Glutamatergic neuron (in vitro differentiated cells): ENCODE measurements at places on chromosomes 11 and 22. TPM values are rescaled to one million over a fixed set of nuclear protein-coding genes. Genes with fewer than 3 reads are reported as not detected.

RAB30 gene
- 59.4 TPM for total RNA-seq

OTOG gene
- not detected for total RNA-seq

ANGPTL5 gene
- total RNA-seq, result not detected

APOA4 gene
- not detected for total RNA-seq

LRP5 gene
- 17.4 TPM for total RNA-seq

FANCF gene
- 22.0 TPM for total RNA-seq

C11orf71 gene
- 10.6 TPM for total RNA-seq

MED15 gene
- 83.6 TPM for total RNA-seq

THY1 gene
- 22.0 TPM for total RNA-seq

CHRM1 gene
- not detected for total RNA-seq

CCDC73 gene
- not detected for total RNA-seq

DNA sequence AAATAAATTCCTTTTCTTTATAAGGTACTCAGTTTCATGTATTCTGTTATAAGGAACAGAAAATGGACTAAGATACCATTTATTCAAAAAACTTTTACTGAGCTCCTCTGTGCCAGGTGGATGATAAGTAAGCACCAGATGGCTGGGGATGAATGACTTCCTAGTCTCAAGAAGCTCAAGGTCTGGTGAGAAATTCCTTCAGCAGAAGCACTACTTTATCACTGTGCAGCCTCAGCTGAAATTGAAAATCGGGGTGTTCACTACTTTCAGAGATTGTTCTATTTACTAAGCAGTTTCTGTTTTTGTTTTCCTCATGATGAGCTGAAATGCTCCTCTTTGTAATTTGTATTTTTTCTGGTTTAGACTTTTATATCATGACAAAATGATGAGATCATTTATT, 7.8 kb downstream of the LDHAL6A start:
- DNase-seq, result no peak

- DNase-seq, result peak; percentile 3
These were observed 52.6 kb downstream of the IGSF9B start for GRCh38 chr11:133903875-133904817.

GRCh38 chr11:32131321-32131720, 40.4 kb downstream of the RCN1 start:
- no peak for DNase-seq

GRCh38 chr11:29507376-29507775, 509.5 kb downstream of the KCNA4 start:
- DNase-seq, result no peak

DNA sequence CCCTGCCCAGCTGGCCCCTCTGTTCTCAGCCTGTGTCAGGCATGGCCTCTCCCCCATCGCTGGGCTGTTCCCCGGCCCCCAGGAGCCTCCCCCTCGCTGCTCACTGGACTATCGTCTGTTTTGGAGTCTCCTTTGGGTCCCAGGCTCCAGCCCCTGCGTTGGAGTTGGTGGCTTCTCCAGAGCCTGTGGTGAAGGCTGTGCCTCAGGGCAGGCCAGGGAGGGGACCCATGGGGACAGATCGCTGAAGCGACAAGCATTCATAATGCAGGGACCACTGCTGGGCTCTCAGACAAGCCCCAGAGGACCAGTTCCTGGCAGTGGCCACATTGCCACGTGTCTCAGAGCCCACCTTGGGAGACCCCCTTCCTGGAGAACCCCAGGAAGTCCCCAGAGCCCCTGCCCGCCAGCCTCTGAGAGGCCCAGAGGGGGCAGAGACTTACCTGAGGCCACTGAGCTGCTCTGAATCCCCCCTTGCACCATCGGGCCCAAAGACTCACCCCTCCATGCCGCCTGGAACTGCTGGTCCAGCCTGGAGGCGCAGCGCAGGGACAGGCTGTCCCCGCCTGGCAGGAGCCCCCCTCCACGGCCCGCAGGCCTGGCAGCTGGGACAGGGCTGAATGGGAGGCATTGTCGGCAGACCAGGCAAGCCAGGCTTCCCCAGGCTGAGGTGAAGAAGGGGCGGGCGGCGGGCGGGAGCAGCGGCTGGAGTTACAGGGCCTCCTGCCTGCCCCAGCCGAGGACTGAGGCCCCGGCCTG, at the start of gene CHADL:
CHADL (minus strand) TSS at position 555 of the 756 bp plus-strand sequence; CDS start at position 505, 50 bp downstream.
- DNase-seq, result peak; percentile 46

DNA sequence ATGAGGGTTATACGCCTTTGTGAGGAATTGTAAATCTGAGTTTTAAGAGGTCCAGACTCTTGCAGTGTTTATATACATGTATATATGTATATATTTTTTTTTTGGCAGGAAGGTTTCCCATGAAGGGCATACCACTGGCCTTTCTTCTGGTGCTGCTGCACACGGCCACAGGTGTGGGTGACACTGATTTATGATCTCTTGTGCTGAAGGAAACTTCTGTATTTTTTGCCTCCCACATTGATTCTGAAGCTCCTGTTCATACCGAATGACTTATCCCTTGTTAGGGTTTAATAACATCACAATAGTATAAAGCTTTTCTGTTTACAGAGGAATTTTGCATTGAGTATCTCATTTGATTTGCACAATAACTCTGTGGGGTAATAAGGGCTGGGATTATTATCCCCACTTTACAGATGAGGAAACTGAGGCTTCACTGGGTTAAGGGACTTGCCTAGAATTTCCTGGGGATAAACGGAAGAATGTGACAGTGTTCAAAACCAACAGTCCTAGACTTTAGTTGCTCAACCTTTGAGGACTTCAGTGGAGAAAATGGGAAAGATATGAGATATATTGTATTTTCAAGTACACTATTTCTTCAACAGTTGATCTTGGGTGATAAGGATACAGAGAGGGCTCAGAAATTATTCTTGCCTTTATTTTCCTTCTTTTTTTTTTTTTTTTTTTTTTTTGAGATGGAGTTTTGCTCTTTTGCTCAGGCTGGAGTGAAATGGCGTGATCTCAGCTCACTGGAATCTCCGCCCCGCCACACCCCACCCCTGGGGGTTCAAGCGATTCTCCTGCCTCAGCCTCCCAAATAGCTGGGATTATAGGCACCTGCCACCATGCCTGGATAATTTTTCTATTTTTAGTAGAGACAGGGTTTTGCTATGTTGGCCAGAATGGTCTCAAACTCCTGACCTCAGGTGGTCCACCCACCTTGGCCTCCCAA, 70.1 kb downstream of the MICAL2 start:
- no peak for DNase-seq

DNA sequence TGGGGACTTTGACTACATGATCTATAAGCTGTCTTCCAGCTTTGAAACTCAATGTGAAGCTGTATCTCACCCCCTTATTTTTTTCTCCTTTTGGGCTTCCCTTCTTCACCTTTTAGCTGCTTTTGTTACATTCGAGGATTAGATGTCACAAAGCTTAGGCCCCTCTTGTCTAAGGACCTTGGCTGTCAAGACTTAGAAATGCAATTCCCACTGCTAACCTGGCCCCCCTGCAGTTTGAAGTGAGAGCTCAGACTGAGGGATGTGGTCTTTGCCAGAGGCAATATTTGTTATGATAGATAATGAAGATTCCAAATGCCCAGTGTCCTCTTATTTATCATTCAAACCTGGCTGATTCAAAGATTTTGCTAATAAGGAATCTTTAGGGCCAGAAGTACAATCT, 128.3 kb downstream of the ARL14EP start:
- DNase-seq, result no peak

DNA sequence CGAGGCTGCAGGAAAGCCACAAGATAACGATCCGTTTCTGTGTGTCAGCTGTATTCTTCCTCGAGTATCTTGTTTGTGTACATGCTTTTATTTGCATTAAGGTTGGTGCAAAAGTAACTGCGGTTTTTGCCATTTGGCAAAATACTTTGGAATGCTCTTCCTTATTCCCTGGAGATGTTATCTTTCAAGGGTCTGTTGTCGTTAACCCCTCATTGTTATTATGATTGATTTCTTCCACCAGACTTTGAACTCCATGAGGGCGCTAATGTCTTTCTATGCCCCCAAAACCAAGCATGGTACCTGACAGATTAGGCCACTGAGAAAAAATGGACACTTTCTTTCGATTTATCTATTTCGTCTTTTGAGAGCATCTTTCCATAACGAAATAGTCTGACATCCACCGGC, 563 bp upstream of the PSMA1 start:
- no peak for DNase-seq

- DNase-seq, result no peak
These were observed 137.2 kb downstream of the DBX1 start for GRCh38 chr11:20023082-20023426.

DNA sequence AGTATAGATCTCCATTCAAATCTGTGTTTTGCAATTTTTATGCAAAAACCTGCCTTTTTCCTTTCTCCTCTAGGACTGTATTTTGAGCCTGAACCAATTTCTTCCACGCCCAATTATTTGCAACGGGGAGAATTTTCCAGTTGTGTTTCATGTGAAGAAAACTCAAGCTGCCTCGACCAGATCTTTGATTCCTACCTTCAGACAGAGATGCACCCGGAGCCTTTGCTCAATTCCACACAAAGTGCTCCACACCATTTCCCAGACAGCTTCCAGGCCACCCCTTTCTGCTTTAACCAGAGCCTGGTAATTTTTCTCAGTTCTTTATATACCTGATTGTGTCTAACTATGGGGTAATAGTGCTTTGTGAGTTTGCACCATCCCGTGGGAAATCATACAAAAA, 8.0 kb downstream of the POU2AF3 start:
- DNase-seq, result no peak

GRCh38 chr22:50136581-50137015, 33.9 kb upstream of the PANX2 start:
- no peak for DNase-seq

GRCh38 chr11:113504586-113504985, 29.4 kb upstream of the DRD2 start:
- DNase-seq, result no peak

DNA sequence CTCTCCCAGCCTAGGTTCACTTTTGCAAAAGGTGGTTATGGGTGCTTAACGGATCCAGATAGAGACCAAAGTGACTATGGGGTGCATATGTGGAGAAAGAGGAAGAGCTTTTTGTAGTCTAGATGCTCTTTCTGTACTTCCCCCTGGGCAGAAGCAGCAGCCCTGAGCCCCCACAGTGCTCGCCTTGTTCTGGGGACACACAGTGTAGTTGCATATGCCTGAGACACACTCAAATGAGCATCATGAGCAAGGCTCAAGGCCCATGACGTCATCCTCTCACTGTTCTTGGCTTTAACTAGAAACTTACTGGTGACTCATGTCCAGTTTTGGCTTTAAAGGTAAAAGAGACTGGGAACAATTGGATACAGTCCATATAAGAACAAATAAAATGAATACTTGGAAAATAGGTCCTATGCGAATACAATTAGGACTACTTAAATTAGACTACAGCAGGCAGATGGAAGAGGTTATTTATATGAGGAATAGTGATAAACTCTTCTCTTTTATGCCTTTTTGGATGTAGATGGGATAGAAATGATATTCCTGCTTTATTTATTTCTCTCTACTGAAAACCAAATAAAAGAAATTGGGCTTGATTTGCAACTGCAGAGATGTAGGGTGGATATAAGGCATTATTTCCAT, 20.1 kb upstream of the PEX26 start:
- DNase-seq, result no peak

GRCh38 chr22:39247361-39247760, 2.6 kb upstream of the PDGFB start:
- DNase-seq, result no peak

GRCh38 chr11:118530683-118531596, at the start of gene TMEM25:
Gene TMEM25, plus strand, starts transcription at chr11:118531192. Its CDS starts 610 bp downstream, at chr11:118531802.
- DNase-seq, result peak; percentile 90

- peak; percentile 88 for DNase-seq
These were observed 18.1 kb upstream of the JAM3 start for GRCh38 chr11:134050541-134051383.

- DNase-seq, result peak; percentile 6
These were observed 12.8 kb downstream of the KCNC1 start for GRCh38 chr11:17747131-17747955.

GRCh38 chr11:134537296-134537695, 125.3 kb upstream of the B3GAT1 start:
- peak; percentile 6 for DNase-seq

GRCh38 chr11:123671534-123671933, 17.1 kb upstream of the SCN3B start:
- DNase-seq, result peak; percentile 17

DNA sequence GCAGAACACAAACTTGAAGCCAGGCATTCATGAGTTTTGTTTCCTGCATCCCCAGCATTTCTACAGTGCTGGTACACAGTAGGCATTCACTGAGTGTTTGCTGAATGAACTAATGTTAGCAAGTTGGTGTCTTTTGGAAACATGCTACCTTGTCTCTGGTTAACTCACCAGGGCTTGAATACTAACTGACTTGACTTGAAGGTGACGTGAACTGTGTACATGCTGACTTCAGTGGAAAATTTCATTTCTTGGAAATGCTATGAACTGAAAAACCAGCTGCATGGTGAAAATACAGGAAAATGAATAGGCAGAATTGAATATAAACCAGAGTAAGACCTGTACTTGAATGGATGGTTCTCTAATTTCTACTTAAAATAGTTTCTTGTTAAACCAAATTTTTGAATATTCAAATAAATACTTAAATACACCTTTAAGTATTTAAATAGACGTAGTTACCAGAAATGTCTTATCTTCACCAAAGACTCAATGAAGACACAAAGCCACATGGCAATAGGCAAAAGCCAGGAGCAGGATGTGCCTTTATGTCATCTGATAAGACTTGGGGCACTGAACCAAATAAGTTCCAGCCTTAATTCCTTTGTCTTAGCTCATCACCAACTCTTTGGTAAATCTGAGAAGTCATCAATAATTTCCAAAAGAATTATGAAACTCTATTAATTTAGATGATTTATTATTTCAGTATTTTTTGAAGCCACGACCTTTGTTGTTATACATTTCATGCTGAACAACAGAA, 39.7 kb upstream of the POU2AF2 start:
- no peak for DNase-seq

DNA sequence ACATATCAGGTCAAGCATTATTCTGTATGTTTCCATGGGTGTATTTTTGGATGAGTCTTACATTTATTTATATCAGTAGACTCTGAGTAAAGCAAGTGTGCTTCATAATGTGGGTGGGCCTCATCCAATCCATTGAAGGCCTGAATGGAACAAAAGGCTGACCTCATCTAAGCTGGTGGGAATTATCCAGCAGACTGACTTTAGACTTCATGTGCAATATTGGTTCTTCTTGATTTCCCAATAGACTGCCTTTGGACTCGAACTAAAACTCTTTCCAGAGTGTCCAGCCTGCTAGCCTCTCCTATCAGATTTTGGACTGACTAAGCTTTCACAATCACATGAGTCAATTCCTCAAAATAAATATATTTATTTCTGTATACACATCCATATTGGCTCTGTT, 116.2 kb downstream of the KIF18A start:
- DNase-seq, result no peak

DNA sequence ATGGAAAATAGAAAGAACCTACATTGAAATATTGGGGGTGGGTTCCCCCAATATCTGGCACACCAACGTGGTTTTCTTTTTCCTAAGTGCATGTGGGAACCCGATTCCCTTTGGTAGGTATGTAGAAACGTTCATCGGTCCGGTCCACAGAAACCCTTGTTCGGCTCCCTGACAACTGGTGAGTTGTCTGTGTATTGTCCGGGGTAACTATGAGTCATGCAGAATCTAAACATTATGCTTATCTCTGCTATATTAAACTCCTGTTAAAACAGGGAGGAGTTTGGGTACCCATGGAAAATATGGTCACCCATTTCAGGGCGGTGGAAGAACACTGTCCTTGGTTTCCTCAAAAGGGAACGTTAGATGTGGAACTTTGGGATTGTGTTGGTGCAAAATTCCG, 25.1 kb upstream of the ALDH3B2 start:
- no peak for DNase-seq
